ENCODE measurements at places on chromosomes 5 and 9.

DNA sequence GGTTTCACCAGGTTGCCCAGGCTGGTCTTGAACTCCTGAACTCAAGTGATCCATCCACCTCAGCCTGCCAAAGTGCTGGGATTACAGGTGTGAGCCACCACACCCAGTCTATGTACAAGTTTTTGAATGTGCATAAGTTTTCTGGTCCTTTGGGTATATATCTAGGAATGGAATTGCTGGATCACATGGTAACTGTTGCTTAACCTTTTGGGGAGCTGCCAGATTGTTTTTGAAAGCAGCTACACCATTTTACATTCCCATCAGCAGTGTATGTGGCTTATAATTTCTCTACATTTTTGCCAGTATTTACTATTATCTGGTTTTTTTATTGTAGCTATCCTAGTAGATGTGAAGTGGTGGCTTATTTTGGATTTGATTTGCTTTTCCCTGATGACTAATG, 8.9 kb upstream of the LNPEP start:
- no peak for DNase-seq

- DNase-seq: no peak
Measured at GRCh38 chr9:133144904-133145851, 18.5 kb downstream of the GBGT1 start.

- no peak for DNase-seq
Measured at GRCh38 chr5:131671994-131672655, 37.1 kb upstream of the RAPGEF6 start.

- no peak for DNase-seq
Measured at GRCh38 chr9:136310273-136311030, 6.6 kb upstream of the CCDC187 start.

All from HFF-Myc (cell line).